ENCODE measurements at places on chromosomes 7 and 10.

DNA sequence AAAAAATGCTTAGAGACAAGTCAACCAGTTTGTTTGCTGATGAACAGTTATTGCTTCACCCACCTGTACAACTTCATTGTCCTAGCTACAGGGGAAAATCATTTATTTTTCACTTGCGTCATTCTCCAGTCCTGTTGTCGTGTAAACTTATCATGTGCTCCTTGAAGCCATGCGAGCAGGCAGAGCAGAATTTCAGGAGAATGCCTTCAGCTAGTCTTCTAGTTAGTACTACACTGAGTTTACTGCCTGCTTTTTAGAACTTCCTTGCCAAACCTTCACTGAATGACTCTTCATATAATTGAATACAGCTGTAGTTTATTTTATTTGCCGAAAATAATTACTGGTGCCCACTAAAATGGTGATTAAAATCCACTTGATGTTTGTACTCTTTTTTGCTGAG, 15.6 kb downstream of the RPA3 start:
- no peak for DNase-seq

GRCh38 chr7:132551439-132551838, 24.8 kb downstream of the PLXNA4 start:
- DNase-seq = no peak

GRCh38 chr7:21160401-21160800, 267.5 kb upstream of the SP4 start:
- DNase-seq = no peak

DNA sequence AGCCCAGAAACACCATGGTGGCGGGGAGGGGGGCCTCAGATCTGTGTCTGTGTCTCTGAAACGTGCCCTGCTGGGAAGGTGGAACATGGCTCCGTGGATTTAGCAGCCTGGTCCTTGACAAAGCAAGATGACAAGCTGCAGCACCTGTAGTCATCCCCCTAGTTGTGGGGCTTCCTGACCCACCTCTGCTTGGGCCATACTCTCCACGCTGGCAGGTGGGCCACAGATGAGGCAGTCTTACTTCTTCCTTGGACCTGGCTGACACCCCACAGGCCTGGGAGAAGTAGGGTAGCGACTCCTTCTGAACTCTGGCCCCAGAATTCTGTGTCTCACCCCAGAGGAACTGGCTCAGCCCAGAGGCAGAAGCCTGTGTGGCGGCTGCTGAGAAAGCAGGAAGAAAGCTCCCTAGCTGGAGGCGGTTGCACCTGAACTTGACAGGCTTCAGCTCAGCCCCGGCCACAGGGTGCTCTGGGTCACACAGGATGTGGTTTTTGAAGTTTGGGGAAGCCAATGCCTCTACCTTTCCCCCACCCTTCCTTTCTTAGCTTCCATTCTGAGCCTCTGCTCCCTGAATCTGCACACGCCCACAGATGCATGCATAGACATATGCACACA, 113.9 kb downstream of the ABLIM1 start:
- no peak for DNase-seq

- no peak for DNase-seq
Observed at GRCh38 chr10:99534939-99535763, 2.4 kb downstream of the NKX2-3 start.

GRCh38 chr7:18583305-18583704, 87.8 kb downstream of the HDAC9 start:
- no peak for DNase-seq

- no peak for DNase-seq
Observed at GRCh38 chr7:300048-300447, 10.1 kb downstream of the FOXL3 start.

DNA sequence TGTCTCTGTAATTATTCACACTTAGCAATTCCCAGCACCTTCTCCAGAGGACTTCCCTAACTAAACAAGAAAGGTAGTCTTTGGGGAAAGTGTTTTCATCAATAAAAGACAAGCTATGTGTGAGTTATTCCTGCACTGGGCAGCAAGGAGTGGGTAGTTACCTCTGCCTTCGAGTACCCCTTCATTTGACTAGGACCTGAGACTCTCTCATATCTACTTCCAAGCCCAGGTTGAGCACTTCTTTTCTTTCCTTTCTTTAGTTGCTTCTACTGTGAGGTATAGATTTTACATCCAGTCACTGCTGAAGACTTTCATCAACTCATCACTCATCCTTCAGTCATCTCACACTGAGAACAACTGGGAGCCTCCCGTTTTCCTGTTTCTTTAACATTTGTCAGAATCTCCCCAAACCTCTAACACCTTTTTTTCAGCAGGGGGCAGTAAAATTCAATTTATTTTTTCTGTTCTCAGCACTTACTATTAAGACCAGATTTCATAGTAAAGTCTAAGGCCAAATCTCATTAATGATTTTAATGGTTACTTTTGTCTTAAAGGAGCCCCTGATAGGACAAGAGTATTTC, 80.1 kb upstream of the PRSS1 start:
- no peak for DNase-seq

GRCh38 chr7:73477376-73477775, 43.8 kb downstream of the FZD9 start:
- DNase-seq = no peak

- peak; percentile 83 for DNase-seq
Observed at GRCh38 chr7:140624392-140625191, 16.0 kb downstream of the DENND2A start.

DNA sequence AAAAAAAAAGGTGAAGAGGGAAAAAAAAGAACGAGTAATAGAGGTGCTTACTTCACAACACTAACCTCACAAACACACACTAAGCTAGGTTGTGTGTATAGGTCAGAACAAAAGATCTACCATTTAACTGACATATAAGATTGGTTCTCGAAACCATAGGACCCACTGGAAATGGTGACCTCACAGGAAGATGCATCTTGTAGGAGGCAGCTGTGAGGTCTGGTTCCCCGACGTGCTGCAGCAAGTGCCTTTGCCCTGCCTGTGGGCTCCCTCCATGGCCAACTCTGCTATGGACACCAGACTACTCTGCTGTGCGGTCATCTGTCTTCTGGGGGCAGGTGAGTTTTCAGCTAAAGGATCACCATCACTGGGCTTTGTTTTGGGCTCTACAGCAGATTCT, 133.8 kb upstream of the PRSS1 start:
- no peak for DNase-seq

GRCh38 chr7:101094376-101094775, 9.1 kb downstream of the TRIM56 start:
- DNase-seq = no peak

- no peak for DNase-seq
Observed at GRCh38 chr7:156458011-156458410, 182.6 kb upstream of the RNF32 start.

GRCh38 chr7:127619681-127620405, 1.9 kb upstream of the PAX4 start:
- DNase-seq = no peak

DNA sequence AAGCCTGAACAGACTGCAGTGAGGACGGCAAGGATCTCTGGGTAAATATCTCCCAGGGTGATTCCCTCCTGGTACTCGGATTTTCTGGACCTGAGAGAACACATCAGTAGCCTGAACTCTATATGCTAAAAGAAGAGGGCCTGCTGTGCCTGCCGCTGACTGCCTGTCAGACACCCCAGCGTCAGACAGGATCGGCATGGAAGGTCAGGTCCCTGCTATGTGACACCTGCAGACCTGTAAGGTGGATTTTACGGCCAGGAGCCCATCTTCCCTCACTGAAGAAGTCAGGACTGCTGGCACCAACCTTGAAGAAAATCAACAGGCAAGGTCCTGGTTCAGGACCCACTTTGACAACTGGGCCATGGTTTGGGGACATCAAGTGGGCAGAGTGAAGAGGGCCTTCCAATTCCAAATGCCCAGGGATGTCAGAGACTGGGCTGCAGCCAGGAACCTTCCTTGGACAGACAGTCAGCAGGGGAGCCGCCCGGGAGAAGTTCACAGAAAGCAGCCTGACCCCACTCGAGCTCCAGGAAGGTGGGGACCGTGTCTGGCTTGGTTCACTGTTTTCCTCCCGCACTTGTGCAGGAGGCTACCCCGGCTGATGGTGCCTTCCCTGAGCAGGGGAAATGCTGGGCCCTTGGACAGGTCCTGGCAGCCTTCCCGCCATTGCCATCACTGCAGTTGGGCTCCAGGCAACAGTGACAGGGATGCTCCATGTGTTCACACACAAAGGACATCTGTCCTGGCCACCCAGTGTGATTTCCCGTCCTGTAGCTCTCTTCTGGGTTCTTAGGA, 91.8 kb upstream of the LANCL2 start:
- no peak for DNase-seq

GRCh38 chr7:139635526-139636302, 112.2 kb downstream of the CLEC2L start:
- DNase-seq = no peak

- DNase-seq = no peak
Observed at GRCh38 chr7:157547611-157548010, 210.8 kb downstream of the DNAJB6 start.

DNA sequence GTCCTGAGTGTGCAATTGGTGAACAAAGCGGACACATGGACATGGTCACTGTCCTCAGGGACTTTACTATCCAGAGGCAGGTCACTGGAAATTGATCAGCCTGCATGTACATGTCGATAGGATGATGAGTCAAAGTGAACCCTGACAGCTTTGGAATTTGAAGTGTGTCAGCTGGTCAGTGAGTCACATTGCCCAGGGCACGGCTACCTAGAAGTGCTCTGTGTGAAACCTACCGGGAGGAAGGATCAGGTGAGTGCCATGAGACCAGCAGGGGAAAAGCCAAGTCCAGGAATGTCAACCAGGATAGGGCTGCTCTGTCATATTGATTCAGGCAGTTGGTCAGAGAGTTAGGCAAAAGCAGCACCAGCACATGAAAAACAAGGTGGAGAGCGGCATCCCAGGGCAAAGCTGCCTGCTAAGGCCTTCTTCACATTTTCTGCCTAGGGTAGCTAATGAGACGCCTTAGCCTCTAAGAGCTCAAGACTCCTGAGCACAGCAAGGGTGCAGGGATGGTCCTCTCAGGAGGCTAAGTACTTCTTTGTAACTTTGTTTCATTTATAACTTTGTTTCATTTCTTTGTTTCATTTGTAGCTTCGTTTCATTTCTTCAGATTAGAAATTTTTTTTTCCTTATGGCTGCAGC, 19.4 kb upstream of the PDCD4 start:
- no peak for DNase-seq

DNA sequence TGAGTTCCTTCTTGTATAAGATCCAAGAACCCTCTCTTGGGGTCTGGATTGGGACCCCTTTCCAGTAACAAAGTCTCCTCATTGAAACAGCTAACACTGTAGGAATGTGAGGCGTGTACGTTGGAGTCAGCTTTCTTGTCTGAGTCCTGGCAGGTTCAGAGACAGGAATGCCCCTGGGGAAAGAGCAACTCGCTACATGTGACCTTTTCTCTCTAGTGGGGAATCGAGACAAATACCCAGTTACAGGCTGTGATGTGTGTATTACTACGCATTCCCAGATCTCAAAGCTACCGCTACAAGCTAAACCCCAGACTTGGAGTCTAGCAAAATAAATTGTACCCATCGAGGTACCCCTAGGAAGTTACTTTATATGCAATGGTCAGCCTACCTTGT, 85.6 kb upstream of the FRMD4A start:
- DNase-seq = no peak

DNA sequence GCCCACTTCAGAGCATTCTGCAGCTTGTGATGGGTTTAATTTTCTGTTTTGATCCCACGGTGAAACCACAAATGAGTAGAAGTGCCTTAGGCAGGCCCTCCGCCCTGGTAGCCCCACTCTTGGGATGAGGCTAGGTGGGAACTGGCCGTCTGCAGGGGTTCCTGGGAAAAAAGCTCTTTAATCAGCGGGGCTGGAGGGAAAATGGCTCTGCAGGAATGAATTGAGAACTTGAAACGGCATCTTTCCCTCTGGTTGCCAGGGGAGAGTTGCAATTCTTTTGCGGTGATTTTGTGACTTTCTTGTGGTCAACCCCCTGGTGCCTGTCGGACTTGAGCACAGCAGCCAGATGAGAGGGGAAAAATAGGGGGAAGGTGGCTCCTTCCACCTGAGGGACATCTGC, 32.7 kb downstream of the COL26A1 start:
- DNase-seq = no peak

DNA sequence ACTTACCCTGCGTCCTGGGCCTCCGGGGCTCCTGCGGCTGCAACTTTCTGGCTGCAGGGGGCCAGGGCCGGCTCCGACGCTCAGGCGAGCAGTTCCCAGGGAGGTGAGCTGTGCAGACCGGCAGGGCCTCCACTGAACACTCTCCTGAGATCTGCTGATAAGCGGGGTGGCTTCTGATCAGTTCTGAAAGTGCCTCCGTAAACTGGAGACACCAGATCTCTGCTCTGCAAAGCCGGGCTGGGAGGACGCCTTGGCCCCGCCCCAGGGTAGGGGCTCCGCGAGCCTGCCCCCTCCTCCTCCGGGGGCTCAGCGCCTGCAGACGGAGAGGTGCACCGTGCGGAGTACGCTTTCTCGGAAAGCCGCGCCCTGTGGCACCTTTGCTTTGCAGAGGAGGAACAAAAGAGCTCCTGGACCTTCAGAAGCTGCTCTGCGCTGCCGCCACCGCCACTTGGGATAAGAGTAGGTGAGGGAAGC, 141.3 kb upstream of the VKORC1L1 start:
- peak; percentile 25 for DNase-seq

- no peak for DNase-seq
Observed at GRCh38 chr10:118332948-118333710, 9.0 kb downstream of the FAM204A start.

GRCh38 chr7:95491634-95492314, 6.0 kb downstream of the ASB4 start:
- peak; percentile 84 for DNase-seq

DNA sequence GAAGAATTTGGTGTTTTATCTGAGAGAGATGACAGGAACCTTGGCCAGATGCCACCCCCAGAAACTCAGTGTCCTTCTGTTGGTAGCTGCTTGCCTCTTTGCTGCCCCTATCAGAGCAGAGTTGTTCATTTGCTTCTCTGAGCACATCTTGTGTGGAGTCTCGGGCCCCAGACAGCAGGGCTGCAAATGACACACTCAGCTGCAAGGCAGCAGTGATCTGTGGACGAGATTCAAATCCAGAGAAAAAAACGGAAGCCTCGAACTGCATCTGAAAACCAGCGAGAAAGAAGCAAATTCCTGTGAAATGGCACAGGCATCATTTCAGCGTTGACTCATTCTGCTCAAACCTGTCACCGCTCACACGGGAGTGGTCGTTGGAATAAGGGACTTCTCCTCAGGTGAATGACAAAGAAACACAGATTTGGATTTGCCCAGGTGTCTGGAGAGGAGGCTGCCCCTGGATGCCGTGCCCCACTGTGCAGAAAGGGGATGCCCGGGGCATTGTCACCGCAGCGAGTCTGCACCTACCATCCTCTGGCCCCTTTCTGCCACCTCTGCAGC, 144.7 kb downstream of the PFKFB3 start:
- DNase-seq = no peak

DNA sequence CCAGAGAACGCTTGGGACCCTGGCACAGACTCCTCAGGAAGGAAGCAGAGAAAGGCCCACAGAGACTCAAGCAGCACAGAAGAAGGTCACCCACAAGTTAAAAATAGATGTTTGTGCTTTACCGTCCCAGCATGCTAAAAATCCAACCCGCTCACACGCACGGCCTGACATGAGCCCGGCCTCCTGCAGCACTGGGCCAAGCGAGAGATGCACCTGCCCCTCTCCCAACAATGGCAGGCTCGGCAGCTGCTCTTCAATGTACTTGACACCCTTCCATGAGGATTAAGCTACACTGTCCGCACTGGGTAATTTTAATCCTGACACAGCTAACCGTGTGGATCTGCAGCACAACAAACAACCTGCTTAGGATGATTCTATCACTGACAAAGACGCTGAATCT, 9.3 kb downstream of the DIP2C start:
- DNase-seq = peak; percentile 34

- DNase-seq = no peak
Observed at GRCh38 chr10:43162604-43163003, 24.4 kb downstream of the CSGALNACT2 start.

- no peak for DNase-seq
Observed at GRCh38 chr10:106559442-106559841, 605.1 kb downstream of the SORCS1 start.
